Stimulated activated CD4-positive, alpha-beta T cell treated with anti-CD3 and anti-CD28 coated beads, Interleukin-1b, Interleukin-23, amount 100 ng/mL, for 24 hours (primary cell): ENCODE measurements at places on chromosomes 7 and 10.

DNA sequence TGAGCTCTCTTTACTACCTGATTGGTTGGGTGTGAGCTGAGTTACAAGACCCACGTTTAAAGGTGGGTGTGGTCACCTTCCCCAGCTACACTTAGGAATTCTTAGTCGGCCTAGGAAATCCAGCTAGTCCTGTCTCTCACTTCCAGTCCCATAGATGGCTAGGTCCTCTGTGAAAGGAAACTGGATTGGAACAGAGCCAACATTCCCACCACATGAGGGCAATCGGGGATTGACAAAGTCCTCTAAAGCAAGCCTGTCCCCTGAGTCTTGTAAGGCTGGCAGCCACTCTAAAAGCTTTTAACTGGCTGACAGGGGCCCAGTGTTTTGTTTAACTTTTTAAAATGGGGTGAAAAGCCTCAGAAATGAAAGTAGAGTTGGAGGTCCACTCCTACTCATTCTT is 15.1 kb upstream of the CROT start:
- DNase-seq: no peak

GRCh38 chr7:30552330-30552729 is 42.3 kb upstream of the GARS1 start:
- DNase-seq: no peak

DNA sequence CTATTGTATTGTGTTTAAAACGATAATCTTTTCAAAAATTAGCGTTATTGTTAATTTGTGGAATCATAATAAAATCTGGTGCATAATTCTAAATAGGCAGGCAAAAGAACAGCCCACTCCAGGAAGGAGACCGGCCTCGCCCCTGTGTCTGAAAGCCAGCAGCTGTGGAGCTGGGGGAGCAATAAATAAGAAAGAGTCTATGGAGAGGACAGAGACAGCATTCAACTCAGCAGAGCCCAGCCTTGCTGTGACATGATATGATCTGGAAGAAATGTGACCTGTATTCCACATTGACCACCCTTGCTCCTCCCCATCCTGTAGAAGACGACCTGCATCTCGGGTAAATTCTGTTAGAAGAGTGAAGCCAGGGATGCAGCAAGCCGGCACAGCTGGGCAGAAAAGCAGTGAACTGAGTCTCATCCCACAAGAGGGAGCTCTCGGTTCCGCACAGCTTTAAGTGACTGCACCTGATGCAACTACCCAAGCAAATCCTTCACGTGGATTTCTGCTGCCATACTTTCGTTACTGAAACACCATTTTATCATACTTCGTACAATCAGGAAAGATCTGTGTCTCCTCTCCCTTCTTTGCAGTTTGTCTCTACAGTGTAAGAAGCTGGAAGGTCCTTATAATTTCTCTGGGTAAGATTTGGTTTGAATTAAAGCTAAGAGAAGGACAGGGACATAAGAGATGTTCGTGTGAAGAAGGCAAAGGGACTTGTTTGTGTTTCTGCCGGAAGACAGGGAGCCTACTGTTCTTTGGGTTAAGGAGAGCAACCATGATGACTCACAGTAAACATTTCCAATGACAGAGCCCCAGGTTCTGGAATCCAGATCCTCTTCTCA is 427.1 kb downstream of the GPAM start:
- no peak for DNase-seq

- no peak for DNase-seq
Measured at GRCh38 chr10:61197057-61197456, 253.1 kb upstream of the RHOBTB1 start.

DNA sequence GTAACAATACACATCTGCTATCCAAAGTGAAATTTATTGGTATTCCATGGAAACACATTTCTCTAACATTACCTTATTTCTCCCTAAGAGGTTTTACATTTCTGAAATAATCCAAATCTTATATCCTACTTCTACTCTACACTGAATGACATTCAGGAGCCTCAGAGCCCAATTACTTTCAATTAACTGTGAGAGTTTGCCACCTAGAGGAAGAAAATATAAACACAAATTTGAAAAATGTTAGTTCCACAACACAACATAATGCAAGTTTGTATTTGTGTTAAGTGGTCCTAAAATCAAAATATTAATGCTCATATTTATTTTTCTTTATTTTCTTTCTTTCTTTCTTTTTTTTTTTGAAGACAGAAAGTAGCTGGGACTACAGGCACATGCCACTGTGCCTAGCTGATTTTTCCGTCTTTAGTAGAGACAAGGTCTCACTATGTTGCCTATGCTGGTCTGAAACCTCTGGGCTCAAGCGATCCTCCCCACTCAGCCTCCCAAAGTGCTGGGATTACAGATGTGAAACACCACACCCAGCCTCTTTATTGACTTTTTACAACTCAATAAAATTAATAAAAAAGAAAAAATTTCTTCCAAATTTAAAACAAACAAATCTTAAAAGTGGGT is 46.0 kb downstream of the ATAD1 start:
- no peak for DNase-seq

DNA sequence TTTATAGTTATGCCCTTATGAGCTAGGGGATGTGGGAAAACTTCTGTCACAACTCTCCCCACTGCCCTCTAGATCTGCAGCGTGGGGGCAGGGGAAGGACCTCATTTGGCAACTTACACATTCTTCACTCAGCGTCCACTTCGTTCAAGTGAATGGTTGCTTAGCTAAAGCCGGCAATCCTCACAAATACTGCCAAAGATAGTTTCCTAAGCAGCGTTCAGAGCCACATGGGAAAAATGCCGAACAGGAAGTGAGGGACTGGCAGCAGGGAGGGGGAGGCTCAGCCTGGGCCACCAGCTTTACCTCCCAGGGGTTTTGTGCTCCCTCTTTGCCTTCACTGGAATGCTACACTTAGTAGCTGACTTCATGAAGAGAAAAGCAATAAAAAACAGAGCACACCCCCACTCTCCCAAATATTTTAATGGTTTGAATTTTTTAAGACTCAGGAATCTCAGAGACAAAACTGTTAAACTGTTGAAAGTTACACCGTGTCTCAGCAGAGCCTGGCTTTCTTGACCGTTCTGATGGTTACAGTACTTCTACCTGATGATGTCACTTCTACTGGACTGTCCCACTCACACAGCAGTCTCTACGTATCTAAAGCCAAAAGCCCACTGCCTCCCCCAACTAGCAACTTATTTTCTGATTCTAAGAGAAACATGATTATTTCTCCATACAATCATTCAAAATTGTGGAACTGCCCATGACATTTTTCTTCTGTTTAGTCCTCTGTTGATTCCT is 10.4 kb downstream of the GRM3 start:
- no peak for DNase-seq

DNA sequence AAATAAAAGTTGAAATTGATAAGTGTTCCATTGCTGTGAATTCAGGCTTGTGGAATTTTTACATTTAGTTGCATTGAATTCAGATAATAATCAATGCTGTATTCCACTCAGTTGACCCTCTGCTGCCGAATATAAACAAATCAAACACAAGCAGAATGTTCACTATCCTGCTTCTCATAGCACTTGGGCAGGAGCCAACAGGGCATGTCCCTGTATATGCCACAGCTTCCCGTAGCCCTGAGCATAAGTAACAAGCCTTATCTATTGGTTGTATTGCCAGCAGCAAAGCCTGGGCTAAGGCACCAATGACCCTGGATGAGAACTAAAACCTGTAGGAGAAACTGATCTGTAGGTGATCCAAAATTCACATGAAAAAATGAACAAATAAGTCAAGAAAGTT is 145.9 kb downstream of the ARHGAP12 start:
- no peak for DNase-seq

- DNase-seq: no peak
Measured at GRCh38 chr7:69630292-69630691, 32.0 kb downstream of the AUTS2 start.

DNA sequence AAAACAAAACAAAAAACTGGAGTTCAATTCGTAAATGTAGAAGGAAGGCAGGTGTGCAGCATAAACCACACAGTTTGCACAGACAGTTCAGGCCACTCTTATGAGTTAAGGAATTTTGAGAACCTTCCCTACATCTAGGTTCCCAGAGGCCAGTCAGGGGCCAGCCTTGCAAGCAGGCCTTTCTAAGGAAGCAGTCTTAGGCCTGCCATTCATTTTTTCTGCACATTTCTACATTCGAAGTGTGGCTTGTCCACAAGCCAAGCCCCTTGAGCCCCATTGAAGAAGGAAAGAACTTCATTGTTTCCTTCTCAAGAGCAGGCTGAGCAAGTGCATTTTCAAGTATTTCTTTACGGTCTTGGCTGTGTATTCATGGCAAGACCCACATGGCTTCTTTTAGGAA is 11.4 kb upstream of the OSBPL3 start:
- DNase-seq: no peak

- no peak for DNase-seq
Measured at GRCh38 chr10:130884456-130884855, 427.1 kb downstream of the TCERG1L start.
